ENCODE measurements at places on chromosomes 11 and 22. TPM values are rescaled to one million over a fixed set of nuclear protein-coding genes. Genes with fewer than 3 reads are reported as not detected.

DNA sequence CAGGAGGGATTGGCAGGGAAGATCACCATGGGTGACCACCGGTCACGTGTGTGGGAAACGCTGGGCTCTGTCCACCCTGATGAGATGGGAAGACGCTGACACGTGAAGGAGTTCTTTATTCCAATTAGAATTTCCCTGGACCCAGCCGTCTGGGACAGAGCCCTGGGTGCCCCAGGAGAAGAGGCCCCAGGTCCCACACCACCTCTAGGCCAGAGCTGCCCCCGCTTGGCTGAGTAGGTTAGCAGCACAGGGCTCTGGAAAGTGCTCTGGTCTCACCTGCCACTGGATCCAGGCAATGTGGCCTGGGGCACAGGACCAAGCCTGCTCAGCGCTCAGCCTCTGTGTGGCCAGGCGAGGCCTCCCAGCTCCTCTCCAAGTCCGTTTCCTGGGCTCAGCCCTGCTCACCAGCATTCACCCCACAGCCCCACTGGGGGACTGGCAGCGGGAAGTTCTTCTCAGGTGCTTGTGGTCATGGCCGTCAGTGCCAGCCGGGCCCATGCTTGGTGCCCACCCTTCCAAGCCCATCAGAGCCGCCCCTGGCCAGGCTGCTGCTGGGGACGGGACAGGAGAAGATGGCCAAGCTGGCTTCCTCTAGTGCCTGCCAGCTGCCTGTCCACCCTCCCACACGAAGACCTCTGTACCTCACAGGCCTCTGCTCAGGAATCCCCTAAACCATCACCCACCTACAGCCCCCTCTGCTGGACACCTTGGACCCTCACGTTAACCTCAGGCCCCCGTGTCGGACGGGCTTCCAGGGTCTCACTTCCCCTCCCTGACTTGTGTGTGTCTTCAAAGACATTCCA is 62.5 kb upstream of the FGF3 start:
- DNase-seq: no peak

GRCh38 chr11:46216765-46217089 is 60.7 kb upstream of the CREB3L1 start:
- DNase-seq: no peak

GRCh38 chr22:35577799-35578659 is 37.4 kb downstream of the RASD2 start:
- DNase-seq: no peak

DNA sequence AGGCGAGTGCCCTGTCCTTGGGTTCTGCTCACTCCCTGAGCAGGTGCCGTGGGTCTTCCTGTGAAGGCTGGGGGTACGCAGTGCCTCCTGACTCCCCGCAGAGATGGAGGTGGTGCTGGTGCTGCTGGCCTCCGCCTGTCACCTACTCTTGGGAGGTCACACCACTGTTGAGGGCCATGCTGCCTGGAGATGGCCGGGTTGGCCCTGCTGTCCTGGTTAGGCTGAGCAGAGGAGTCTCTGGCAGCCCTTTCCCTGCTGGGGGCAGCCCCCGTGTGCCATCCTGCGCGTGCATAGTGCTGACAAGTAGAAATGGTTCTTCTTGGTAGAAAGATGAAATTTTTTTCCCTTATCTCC is 49.6 kb downstream of the MUC6 start:
- no peak for DNase-seq

DNA sequence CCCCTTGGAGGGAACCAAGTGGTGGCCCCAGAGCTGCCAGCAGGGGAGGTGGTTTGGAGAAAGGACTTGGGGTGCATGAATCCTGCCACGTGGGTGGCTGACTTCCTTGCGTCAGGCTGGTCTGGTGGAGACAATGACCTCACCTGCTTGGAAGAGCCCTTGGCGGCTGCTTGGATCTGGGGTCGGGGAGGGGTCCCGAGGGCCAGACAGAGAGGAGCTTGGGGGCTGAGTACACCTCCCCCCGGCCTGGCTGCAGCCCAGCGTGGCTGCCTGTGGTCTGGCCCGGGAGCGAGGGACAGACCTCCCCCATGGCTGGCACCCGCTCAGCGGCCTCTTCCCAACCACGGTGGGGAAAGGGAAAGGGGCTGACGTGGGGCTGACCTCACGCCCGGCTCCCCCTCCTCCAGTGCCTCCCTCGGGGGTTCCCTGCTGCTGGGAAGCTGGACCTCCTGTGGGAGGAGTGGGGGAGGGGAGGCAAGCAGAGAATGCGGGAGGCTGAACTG is 13.8 kb downstream of the LIF start:
- DNase-seq: no peak

- no peak for DNase-seq
These were observed 3.4 kb downstream of the C11orf71 start for GRCh38 chr11:114396916-114397315.

- DNase-seq: peak; percentile 59
These were observed 9.9 kb downstream of the NARS2 start for GRCh38 chr11:78564490-78565467.

DNA sequence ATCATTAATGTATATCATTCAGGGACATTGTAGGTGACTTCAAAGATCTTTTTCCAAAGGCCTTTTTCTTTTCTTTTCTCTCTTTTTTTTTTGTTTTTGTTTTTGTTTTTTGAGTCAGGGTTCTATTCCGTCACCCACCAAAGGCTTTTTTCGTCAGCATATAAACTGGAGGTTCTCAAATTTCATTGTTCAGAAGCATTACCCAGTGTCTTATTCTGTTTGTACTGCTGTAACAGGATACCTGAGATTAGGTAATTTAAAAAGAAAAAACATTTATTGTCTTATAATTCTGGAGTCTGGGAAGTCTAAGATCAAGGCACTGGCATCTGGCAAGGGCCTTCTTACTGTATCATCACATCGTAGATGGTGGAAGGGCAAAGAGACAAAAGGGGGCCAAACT is 6.4 kb upstream of the SYT9 start:
- DNase-seq: no peak

DNA sequence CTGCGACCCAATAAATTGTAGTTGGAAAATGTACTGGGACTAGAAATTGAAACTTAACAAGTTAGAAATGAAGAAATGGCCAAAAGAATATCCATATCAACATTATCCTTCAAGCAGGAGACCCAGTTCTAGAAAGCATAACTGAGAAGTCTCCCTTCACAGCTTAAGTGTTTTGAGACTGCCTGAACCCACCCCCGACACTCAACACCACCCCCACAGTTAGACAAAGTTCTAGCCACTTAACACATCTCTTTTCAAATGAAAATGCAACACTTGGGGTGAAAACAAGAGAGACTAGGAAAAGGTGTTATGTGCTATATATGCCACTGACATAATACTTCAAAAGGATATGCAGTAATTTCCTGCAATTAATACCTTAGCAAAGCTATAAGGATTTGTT is 184.5 kb downstream of the SOX6 start:
- no peak for DNase-seq

GRCh38 chr11:125164422-125165110 is at the start of gene PKNOX2:
Gene PKNOX2 (plus strand): TSS chr11:125164751. CDS start chr11:125351306, 186,555 bp downstream.
- peak; percentile 53 for DNase-seq

DNA sequence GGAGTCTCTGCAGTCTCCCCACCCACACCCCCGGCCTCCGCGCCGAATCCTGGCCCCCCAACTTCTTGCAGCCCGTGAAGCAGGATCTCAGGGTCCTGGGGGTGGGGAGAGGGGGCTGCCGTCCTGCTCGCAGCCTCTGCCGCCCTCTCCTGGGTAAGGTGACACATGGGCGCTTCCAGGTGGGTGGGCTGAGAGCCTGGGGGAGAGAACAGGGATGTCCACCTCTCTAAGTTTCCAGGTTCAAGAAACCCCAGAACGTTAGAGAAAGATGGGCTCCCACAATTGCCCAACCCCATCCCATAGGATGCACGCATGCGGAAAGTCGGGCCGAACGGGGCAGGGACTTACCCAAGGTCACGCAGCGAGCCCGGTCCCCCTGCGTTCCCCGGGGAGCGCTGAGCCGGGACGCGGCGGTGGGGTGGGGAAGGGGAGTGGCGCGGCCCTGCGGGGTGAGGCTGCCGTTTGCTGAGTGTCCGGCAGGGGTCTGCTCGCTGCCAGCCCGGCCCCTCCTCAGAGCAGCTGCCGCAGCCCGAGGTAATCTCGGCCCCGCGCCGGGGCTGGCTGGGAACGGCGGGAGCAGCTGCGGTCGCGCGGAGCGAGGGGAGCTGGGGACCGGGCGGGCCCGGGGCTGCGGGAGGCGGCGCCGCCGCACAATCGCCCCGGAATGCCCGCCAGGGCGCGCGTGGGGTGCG is 705 bp upstream of the CAPN1 start:
- DNase-seq: peak; percentile 57

- no peak for DNase-seq
These were observed 80.4 kb downstream of the BDNF start for GRCh38 chr11:27619763-27620335.

DNA sequence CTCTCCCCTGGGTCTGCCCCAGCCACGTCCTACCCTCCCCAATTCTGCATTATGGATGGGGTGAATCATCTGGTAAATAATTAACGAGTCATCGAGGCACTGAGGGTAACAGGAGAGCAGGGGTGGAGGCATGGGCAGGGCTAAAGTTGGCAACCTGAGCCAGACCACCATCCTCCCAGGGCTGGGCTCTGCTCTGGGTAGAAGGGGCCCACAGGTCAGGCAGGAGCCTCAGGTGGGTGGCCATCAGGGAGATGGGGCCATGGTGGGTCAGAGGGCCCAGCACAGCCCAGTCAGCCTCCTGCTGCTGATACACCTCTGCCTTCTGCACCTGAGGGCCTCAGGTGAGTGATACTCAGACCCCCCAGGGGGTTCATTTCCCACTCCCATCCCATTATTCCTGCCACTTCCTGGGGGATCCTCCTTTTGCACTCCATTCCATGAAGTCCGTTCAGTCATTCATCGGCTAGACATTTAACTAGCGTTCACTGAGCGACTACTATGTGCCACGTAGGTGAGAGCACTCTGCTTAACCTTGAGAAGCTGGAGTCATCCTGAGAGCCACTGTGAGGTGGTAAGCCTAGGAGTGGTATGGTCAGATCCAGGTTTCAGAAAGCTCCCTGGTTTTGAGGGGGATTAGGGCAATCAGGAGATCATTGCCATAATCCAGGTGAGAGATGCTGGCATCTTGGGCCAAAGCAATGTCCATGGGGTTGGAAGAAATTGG is at the start of gene VSIG10L2:
Gene VSIG10L2 (plus strand): TSS at position 248 of the 724 bp plus-strand sequence. CDS start 12 bp downstream, at position 260.
- no peak for DNase-seq

GRCh38 chr11:63574856-63575602 is 11.8 kb upstream of the PLAAT2 start:
- no peak for DNase-seq

DNA sequence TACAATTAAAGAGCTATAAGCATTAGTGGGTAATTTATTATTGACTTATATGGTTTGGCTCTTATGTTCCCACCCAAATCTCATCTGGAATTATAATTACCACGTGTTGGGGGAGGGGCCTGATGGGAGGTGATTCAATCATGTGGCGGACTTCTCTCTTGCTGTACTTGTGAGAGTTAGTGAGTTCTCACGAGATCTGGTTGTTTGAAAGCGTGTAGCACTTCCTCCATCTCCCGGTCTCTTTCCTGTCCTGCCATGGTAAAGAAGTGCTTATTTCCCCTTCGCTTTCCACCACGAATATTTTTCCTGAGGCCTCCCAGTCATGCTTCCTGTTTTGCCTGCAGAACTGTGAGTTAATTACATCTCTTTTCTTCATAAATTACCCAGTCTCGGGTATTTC is 28.1 kb upstream of the CHORDC1 start:
- DNase-seq: no peak

The PKNOX2 gene
- total RNA-seq: not detected

The TMEM191C gene
- total RNA-seq: 3.5 TPM

The BTG4 gene
- not detected for total RNA-seq

The SLC6A5 gene
- not detected for total RNA-seq

The MICALL1 gene
- total RNA-seq: 31.0 TPM

The OR5B21 gene
- total RNA-seq: 0.61 TPM

The TEX54 gene
- not detected for total RNA-seq

The CRYBA4 gene
- not detected for total RNA-seq

The OR4D5 gene
- total RNA-seq: not detected

The OR8D1 gene
- not detected for total RNA-seq

The NXF1 gene
- 195 TPM for total RNA-seq

Data from CD4-positive, alpha-beta memory T cell (primary cell).